ENCODE measurements at places on chromosomes 6 and 20. TPM values are rescaled to one million over a fixed set of nuclear protein-coding genes. Genes with fewer than 3 reads are reported as not detected.

The ADGRF1 gene
- total RNA-seq, result not detected

The IDH3B gene
- total RNA-seq, result 165 TPM

The UNC93A gene
- total RNA-seq, result not detected

The SIRPB2 gene
- total RNA-seq, result not detected

The CD24 gene
- total RNA-seq, result 0.28 TPM

The VSX1 gene
- total RNA-seq, result not detected

The MAN1A1 gene
- 11.4 TPM for total RNA-seq

The GCLC gene
- total RNA-seq, result 24.2 TPM
